Smooth muscle cell of trachea (primary cell): ENCODE measurements at places on chromosomes 2 and 18. TPM values are rescaled to one million over a fixed set of nuclear protein-coding genes. Genes with fewer than 3 reads are reported as not detected.

VWA3B gene
- 0.17 TPM in 1 of 2 replicates, not detected in the other for total RNA-seq

ALPI gene
- not detected in 2 replicates for total RNA-seq

ACVR2A gene
- total RNA-seq = 10.8 and 11.9 TPM in 2 replicates

LYG1 gene
- 0.17 and 0.73 TPM in 2 replicates for total RNA-seq

DQX1 gene
- under 0.01 and 0.29 TPM in 2 replicates for total RNA-seq

C2orf80 gene
- not detected in 2 replicates for total RNA-seq

DSG2 gene
- 0.33 and 0.73 TPM in 2 replicates for total RNA-seq

POMC gene
- 0.66 and 3.8 TPM in 2 replicates for total RNA-seq

NT5DC4 gene
- not detected in 2 replicates for total RNA-seq
